ENCODE measurements at places on chromosomes 12 and 14.

GRCh38 chr14:51852541-51852940 lies 7.9 kb upstream of the GNG2 start:
- DNase-seq, result no peak

DNA sequence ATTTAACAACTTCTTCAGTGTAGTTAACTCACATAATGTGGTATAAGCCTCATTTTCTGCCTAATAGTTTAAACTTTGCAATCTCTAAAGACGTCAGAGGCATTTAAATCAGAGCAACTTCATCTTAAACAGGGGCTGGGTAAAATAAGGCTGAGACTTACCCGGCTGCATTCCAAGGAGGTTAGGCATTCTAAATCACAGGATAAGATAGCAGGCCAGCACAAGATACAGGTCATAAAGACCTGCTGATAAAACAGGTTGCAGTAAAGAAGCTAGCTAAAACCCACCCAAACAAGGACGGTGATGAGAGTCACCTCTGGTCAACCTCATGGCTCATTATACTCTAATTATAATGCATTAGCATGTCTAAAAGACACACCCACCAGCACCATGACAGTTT lies 115.6 kb upstream of the PKP2 start:
- DNase-seq, result no peak

- DNase-seq, result no peak
Observed at GRCh38 chr12:78964521-78964920, 99.9 kb downstream of the SYT1 start.

- no peak for DNase-seq
Observed at GRCh38 chr14:77313371-77313770, 7.3 kb downstream of the POMT2 start.

GRCh38 chr14:29716150-29716549 lies 211.5 kb downstream of the PRKD1 start:
- no peak for DNase-seq

GRCh38 chr12:47549258-47549657 lies 156.6 kb downstream of the RPAP3 start:
- no peak for DNase-seq

DNA sequence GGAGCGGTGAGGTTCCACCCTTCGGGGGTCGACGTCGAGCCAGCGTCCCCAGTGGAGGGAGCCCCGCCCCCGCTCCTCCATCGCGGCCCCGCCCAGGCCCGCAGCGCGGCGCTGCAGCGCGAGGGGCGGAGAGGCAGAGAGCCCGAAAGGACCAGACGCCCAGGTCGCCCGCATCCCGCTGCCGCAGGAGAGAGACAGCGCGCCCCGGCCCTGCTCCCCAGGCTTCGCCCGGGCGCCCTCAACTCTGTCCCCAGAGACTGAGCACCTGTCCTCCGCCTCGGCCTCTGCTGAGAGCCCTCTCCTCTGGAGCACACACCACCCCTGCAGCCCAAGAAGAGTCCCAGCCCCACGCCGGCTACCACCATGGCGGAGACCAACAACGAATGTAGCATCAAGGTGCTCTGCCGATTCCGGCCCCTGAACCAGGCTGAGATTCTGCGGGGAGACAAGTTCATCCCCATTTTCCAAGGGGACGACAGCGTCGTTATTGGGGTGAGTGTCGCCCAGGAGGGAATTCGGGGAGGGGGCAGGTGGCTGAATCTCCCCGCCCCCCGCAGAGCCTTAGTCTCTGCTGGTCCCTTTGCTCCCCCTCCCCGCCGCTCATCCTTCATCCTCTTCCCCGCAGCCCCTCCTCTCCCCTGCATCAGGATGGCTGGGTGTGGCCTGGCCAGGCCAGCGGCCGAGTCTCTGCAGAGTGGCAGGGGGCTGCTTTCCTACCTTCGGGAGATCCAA lies at the start of gene KIF5A:
Gene KIF5A (plus strand): TSS at position 136 of the 732 bp plus-strand sequence. CDS start 228 bp downstream, at position 364.
- peak; percentile 64 for DNase-seq

GRCh38 chr12:99498756-99499155 lies 148.8 kb upstream of the GARIN6 start:
- DNase-seq, result no peak

DNA sequence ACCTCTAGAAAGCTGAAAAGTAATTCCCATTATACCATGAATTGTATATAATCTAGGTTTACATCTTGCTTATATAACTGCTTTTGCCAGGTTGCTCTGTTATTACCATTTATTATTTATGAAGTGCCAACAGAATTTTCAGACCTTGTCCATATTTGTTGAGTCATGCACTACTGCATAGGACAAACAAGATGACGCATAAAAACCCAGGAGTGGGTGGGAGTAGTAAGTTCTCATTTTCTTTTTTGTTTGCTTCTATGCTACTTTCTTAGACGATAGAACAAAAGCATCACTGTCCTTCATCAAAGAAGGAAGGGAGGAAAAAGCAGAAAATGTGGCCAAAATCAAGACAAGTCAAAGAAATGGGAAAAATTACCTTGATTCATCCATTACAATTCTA lies 119.0 kb upstream of the RASSF8 start:
- DNase-seq, result no peak

DNA sequence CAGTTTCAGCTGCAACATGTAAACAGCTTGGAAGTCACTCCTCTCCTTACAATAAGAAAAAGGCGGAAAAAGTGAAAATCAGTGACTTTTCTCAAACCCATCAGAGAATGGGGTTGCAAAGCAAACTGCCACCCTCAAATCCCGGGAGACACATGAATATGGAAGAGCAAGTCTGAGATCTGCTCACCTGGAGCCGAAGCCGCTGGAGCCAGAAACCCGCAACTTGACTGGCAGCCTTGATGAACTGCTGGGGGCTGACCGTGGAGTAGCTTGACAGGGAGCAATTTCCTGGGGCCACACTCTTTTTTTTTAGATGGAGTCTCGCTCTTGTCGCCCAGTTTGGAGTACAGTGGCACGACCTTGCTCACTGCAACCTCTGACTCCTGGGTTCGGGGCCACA lies 208.2 kb downstream of the KIF26A start:
- no peak for DNase-seq

GRCh38 chr12:69600804-69601203 lies 9.9 kb downstream of the LRRC10 start:
- DNase-seq, result no peak

DNA sequence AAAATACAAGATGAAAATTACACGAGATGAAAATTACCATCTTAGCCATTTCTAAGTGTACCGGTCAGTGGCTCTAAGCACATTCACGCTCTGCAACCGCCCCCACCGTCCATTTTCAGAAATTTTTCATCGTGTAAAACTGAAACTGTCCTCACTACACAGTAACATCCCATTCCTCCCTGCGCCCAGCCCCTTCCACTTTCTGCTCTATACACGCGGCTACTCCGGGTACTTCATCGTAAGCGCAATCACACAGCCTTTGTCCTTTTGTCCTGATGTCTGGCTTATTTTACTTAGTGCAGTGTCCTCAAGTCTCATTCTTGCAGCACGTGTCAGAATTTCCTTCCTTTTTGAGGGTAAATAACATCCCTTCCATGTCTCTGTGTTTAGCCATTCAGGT lies 3.6 kb upstream of the GPR132 start:
- DNase-seq, result no peak

DNA sequence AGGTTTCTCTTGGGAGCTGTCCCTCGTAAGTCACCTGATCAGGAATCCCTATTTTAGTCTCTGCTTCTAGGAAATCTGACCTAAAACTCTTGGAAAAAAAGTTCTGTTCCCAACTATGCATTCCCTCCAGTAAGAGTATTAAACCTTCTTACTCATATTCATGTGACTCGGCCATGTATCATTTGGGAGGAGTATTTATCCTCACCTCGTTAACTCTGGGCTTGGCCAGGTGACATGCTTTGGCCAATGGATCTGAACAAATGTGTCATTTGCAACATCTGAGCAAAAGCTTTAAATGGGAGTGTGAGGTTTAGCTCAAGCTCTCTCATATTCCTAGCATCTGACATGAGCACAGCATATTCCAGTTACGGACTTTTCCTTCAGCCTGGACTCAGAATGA lies 226.8 kb downstream of the NUAK1 start:
- no peak for DNase-seq

- no peak for DNase-seq
Observed at GRCh38 chr12:124563401-124563800, 4.0 kb downstream of the NCOR2 start.

DNA sequence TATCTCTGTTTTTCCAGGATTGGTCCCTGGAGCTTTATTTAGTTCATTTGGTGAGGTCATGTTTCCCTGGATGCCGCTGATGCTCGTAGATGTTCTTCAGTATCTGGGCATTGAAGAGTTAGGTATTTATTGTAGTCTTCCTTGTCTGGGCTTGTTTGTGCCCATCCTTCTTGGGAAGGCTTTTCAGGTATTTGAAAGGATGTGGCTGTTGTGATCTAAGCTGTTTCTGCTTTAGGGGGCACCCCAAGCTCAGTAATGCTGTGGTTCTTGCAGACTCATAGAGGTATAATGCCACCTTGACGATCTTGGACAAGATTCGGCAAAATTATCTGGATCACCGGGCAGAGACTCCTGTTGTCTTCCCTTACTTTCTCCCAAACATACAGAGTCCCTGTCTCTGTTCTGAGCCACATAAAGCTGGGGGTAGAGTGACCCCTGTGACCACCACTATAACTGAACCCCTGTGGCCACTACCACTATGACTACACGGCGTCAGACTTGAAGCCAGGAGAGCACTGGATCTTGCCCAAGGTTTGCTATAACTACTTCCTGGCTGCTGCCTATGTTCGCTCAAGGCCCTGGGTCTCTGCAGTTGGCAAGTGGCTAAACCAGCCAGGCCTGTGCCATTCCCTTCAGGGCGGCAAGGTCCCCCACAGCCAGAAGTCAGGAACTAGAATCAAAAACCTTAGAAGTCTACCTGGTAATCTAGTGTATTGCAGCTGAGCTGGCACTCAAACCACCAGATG lies 40.9 kb downstream of the FGD4 start:
- no peak for DNase-seq

DNA sequence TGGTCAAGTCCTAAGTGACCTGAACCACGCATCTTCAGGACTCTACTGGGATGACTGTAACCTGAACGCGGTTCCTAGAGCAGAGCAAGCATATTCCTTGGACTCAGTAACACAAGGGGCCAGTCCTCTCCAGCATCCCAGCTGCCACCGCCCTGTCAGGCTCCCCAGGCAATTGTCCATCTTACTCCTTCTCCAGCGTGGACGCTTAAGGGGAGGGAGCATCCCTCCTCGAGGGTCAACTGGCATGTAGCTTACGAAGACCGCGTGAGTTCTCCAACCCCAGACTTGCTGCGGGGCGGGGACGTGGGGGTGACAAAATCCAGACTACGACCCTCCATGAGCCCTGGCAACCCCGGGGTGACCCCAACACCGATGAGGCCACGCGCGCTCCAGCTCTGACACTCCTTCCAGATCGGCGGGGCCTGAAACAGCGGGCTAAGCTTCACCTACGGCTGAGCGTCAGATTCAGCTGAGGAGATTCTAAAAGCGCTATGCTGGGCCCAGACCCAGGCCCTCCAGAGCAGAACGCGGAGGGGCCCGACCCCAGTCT lies 846 bp upstream of the MTHFD1 start:
- DNase-seq, result peak; percentile 7

- no peak for DNase-seq
Observed at GRCh38 chr12:113858841-113859386, 107.2 kb downstream of the RBM19 start.

- no peak for DNase-seq
Observed at GRCh38 chr14:103003850-103004249, 53.5 kb downstream of the CDC42BPB start.

DNA sequence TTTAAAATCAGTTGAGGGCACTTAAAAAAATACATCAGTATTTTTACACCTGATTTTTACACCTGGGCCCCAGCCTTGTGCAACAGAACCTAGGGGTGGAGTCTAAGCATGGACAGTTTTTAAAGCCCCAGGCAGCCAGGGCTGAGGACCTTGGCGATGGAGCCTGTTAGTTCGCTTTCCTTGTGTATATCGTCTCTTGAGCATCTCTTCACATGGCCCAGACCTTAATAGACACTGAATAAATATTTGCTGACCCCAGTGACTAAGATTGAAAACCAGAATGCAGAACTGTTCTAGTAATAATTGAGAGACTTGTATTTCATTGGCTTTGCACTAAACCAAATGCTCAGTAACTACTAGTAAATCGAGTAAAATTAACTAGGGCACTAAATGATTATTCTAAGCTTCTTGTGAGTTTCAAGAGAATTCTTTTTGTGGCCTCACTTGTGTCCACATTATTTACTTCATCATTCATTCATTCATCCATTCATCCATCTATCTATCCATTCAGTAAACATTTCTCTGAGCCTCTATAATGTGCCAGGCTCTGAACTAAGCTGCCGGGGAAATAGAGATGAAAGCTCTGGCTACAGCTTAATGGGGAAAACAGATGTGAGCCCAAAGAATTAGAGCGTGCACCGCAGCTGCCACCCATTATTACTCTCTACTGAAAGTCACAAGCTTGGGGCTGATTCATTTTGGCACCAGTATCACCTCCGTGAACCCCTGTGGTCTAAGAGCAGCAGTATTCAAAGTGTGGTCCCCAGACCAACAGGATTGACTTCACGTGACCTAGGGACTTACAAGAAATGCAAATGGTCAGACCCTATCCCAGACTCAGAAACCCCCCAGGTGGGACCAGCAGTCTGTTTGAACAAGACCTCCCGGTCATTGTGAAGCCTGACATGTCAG lies 30.7 kb upstream of the BCL7A start:
- DNase-seq, result peak; percentile 23

- no peak for DNase-seq
Observed at GRCh38 chr12:131994589-131994988, 44.8 kb downstream of the EP400 start.

DNA sequence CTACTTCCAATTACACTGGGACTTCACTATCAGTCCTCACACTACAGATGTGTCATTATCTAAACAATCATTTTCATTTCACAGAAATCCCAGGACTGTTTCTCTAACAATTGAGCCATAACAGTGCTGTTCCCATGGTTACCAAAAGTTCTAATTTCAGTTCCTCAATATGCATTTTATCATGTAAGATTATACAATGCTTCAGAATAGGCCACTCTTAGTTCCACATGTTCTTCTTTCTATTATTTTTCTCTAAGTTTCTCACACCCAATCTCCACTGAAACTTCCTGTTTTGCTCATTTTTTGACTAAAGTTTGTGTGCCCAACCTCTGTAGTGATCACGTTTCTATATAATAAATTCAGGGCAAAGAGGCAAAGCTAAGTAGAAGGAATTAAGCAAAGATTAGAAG lies 185.8 kb downstream of the DUSP6 start:
- DNase-seq, result no peak

GRCh38 chr14:35296545-35296944 lies 4.4 kb downstream of the PSMA6 start:
- DNase-seq, result no peak

Measured in activated T-cell treated with anti-CD3 and anti-CD28 coated beads for 48 hours (primary cell).